Activated T-cell treated with anti-CD3 and anti-CD28 coated beads, Interleukin-2, amount 50 U/mL, for 72 hours (primary cell): ENCODE measurements at places on chromosomes 7 and 10.

DNA sequence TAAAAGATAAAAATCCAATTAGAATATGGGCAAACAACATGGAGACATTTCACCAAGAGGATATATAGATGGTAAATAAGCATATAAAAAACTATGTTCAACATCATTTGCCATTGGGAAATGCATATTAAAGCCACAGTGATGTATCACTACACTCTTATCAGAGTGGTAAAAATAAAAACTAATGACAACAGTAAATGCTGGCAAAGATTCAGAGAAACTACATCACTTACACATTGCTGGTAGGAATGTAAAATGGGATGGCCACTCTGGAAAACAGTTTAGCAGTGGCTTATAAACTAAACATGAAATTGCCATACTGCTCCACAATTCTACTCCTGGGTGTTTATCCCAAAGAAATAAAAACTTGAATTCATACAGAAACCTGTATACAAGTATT is 59.2 kb downstream of the CROT start:
- DNase-seq: no peak

- no peak for DNase-seq
Observed at GRCh38 chr10:50919010-50919409, 33.6 kb upstream of the A1CF start.

DNA sequence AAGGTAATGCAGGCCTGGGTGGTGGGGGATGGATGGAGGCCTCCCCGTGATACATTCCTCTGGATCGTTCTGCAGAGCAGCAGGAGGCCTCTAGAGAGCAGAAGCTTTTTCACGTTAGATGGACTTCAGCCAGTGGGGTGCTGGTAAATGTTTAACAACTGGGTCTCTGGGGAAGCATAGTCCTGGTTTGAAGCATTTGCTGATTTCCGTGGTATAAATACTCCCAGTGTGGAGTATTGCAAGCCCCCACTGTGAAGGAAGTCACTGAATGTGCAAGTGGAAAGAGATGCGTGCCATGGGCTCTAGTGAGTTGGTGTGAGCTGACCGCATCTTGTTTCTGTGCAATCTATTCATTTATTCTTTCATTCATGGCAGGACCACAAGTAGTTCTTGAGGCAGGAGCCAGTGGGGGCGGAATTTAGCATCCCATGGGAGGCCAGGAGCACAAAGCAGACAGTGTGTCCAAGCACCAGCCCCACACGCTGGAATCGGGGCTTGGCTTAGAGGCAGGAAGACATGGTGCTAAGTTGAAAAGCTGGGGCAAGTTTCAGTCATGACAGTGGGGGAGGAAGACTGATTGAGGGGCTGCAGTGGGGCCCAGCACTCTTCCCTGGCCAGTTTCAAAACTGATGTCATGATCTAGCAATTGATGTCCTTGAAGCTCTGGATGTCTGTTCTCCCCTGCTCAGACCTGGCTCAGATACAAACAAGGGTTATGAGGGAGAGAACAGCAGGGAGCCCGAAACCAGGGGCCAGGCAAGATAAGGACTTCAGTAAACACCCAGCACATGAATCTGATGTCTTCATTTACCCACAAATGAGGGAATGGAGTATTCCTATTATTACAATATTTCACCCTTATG is 280.9 kb upstream of the LYZL1 start:
- DNase-seq: no peak

- no peak for DNase-seq
Observed at GRCh38 chr7:155861480-155861868, 49.2 kb upstream of the SHH start.

DNA sequence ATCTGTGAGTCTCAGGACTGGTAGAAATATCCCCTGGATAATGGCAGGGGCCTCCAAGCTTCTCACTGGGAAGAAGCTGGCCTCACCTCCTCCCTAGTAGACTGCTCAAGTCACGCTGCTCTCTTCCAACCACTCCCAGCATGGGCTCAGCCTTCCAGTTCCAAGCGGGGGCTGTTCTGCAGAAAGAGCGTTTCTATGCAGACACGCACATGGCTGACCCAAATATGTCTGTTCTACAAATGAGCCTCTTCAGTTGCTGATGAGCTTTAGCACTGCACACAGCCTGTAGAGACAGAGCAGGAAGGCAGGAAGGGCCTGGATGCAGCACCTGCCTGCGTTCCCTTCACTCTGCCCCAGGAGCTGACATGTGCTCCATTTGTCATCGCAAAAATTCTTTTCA is 523.9 kb upstream of the MGMT start:
- no peak for DNase-seq

GRCh38 chr10:92839191-92840085 is 8.9 kb upstream of the EXOC6 start:
- DNase-seq: peak; percentile 65

DNA sequence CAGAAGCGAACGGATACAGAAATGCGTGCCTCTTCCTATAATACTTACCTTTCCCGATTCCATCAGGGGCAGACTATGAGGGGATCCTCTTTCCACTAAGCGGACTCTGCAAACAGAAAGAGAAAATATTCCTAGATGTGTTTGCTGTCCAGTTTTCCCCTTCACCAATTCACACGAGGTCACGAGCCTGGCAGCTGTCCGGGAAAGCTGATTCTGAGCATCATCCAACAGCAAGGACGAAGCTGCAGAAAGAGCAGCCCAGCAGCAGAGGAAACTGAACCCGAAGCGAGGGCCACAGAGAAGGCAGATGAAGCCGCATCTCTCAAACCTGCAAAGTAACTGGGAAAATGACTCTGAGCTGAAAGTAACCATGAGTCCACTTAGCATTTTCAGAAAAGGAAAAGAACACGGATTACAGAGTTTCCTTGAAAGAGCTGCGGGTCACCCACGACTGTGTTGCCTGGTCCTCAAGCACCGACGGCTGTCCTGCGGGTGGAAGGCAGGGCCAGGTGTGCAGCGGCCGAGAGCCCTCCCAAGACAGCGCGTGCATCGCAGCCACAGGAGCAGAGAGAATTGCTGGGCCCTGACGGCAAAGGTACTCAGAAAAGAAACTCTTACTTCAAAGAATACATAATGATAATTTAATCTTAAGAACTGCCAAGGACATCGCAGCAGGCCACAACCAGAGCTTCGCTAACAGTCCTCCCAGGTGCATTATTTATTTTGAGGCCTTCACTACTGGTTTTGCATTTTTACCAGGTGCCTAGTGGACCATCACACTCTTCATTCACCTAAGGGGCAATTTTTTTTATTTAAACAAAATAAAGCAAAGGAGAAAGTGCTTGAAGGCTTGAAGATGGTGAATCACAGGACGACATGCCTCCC is 153.3 kb downstream of the ZMYND11 start:
- DNase-seq: no peak

- DNase-seq: no peak
Observed at GRCh38 chr10:6721480-6721879, 141.4 kb upstream of the PRKCQ start.

GRCh38 chr10:133161486-133162109 is 1.6 kb downstream of the KNDC1 start:
- DNase-seq: no peak

DNA sequence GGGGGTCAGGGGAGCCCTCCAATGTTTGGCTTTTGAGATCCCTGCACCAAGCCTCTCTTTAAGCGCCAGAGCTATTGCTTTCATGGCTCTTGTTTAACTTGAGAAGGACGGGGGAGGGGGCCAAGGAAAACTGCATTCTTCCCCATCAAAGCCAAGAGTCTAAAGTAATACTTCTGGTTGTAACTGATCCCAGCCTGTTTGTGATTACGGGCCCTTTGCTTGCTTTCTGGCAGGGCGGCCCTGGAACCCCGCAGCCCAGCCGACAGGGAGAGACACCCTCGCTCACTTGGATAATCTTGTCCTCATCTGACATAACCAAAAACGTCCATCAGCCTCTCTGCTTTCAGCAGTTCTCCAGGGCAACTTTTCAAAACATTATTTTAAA is 154.7 kb downstream of the NEURL1 start:
- no peak for DNase-seq

DNA sequence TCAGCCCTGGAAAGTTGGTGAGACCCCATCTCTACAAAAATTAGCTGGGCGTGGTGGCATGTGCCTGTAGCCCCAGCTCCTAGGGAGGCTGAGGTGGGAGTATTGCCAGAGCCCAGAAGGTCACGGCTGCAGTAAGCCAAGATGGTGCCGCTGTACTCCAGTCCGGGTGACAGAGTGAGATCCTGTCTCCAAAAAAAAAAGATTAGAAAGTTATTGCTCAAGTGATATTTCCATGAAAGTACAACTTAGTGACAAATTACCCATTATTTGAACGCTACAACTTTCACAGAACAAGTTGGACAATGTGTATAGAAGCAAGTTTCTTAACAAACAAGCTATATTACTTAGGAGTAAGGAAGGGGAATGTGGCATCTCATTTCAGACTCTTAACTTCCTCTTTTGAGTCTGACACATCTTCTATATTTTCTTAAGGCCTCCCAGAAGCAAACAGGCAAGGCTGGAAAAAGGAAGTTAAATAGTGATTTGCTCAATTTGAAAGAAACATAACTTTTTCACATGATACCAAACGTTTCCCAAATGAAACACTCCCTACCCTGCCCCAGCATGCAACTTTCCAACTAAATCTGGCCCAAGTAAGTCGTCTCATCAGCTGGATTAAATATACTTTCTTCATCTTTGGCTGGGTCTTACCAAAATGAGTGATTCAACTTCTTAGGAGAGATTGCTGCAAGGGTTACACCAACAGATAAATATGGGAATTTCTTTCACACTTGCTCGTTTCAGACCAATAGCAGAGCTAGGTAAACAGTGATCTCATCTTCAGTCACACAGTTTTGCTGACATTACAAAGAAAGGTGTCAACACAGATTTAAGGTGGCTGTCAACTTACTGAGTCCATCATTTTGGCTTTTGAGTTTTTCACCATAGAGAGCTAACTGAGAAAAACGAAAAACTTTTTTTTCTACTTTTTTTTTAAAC is 66.3 kb upstream of the KLF6 start:
- no peak for DNase-seq

GRCh38 chr10:124453960-124454610 is 4.2 kb upstream of the NKX1-2 start:
- no peak for DNase-seq

- no peak for DNase-seq
Observed at GRCh38 chr7:101165958-101166647, 734 bp upstream of the VGF start.

GRCh38 chr10:119357412-119358151 is 150.2 kb downstream of the GRK5 start:
- DNase-seq: no peak
